ENCODE measurements at places on chromosomes 7 and 10.

GRCh38 chr7:134356421-134356936 lies 39.7 kb upstream of the SLC35B4 start:
- DNase-seq = no peak

- DNase-seq = no peak
Measured at GRCh38 chr7:42687211-42688055, 224.4 kb downstream of the C7orf25 start.

DNA sequence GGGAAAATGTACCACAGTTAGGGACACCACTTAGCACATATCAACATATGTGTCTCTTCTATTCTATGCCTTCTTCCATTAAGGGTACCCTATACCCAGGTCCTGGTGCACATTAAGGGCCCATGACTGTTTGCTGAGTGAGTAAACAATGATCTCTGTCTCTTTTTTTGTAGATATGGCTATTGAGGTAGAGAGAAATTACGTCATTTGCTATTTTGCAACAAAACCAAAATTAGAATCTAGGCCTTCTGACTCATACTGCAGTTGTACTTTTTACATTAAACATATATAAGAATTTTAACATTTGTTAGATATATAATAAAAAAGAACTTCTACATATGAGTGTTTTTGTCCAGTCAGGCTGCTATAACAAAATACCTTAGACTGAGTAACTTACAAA lies 683.2 kb upstream of the LRRN3 start:
- DNase-seq = no peak

- DNase-seq = no peak
Measured at GRCh38 chr10:58969576-58969975, 206.9 kb upstream of the PHYHIPL start.

GRCh38 chr7:51850126-51850525 lies 533.5 kb upstream of the COBL start:
- DNase-seq = no peak

GRCh38 chr10:62237966-62238365 lies 30.7 kb downstream of the RTKN2 start:
- DNase-seq = no peak

DNA sequence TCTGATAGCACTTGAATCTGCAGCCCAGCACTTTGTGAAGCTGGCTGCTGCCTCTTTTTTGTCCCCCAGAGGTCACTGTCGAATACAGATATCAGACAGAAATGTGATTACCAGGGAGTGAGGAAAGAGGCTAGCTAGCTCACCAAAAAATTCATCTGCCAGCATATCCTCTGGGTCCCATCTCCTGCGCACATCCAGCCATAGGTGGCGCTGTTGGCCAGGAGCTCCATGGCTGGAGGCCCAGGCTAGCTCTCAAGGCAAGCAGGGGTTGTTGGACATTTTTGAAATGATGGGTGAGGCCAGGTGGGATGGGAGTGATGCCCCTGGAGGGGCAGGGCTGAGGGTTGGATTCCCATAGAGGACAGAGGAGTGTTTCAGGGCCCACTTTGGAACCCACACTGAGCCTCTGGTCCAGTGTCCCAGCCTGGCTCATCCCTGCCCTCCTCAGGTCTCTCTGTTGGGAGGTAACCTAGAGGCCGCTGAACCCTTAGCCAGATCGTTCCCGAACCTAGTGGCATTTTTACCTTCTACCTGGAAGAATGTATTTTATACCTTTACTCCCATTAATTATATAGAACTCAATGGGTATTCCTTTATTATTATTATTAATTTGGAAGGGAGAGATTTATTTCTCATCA lies 14.8 kb downstream of the DPCD start:
- DNase-seq = no peak

DNA sequence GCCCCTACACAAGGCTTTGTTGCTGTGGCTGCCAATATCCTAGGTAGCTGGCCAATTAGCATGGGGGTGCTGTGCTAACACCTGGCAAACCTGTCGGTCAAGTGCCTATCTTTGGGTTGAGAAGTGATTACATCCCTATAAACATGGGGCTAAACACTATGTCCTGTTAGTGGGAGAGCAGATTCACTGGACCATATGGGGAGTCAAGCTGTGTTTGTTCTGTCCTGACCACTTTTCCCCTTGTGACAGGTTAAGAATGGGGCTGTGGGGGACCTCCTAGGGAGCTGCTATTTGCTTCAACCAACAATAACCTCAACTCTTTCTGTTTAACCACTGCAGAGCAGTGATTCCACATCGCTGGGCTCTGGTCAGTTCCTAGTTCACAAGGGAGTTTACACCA lies 151.5 kb upstream of the AOAH start:
- no peak for DNase-seq

- DNase-seq = no peak
Measured at GRCh38 chr10:75894761-75895160, 463.3 kb downstream of the LRMDA start.

GRCh38 chr7:102988631-102989560 lies 76.1 kb downstream of the LRRC17 start:
- no peak for DNase-seq

DNA sequence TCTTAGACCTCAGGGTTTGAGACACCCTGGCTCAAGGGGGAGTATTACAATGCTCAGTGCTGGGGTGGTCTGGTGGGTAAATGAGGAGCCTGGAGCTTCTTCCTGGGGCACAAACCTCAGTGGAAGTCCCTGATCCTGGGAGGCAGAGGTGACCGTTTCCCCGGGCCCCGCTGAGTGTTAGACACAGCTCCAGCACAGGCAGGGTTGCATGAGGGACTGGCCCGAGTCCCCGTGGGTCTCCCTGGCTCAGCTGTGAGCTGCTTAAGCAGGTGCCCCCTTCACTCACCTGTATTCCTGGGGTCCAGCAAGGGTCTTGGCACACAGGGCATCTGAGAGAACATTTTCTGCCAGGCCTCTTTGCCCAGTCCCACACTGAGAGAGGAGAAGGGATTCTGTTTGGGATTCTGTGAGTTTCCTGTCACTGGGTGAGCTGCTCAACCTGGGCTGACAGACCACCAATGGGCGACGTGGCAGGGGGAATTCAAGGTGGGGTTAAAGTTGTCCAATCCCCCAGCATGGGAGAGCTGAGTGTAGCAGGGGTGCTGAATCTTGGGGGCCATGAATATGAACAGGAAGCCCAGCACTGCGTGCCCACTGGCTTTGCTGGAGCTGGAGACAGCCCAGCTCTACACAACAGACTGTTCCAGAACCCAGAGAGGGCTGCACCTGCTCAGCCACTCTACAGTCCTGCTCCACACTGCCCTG lies 29.9 kb downstream of the DDIT4 start:
- DNase-seq = no peak

DNA sequence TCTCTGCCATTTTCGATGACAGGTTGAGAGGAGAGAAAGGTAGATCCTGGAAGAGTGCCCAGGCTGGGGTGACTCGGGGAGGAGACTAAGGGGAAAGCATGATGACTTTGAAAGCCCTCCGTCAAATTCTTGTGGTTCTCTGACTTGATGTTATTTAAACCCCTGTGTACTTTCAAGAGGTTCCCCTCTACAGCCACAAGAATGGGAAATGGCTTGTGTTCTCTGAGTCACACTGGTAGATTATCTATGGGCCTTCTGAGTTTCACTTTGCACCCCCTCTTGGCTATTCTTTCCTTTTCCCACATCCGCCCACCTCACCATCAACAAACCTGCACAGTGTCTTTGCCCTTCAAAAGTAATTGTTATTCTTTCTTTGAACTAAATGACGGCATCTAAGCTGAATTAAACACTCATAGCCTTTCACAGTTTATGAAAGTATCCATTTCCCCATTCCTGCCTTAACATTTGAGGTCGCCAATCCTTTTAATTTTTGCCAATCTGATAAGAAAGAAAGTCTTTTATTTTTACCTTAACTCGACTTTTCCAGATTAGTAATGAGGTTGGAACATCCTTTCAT lies 24.1 kb downstream of the PRF1 start:
- DNase-seq = no peak

GRCh38 chr10:76784076-76784475 lies 853.5 kb downstream of the KCNMA1 start:
- no peak for DNase-seq

GRCh38 chr7:130286881-130287280 lies 6.1 kb upstream of the CPA4 start:
- no peak for DNase-seq

- DNase-seq = no peak
Measured at GRCh38 chr7:47634273-47634672, 52.4 kb upstream of the TNS3 start.

- no peak for DNase-seq
Measured at GRCh38 chr7:5421714-5422395, 1.8 kb downstream of the TNRC18 start.

DNA sequence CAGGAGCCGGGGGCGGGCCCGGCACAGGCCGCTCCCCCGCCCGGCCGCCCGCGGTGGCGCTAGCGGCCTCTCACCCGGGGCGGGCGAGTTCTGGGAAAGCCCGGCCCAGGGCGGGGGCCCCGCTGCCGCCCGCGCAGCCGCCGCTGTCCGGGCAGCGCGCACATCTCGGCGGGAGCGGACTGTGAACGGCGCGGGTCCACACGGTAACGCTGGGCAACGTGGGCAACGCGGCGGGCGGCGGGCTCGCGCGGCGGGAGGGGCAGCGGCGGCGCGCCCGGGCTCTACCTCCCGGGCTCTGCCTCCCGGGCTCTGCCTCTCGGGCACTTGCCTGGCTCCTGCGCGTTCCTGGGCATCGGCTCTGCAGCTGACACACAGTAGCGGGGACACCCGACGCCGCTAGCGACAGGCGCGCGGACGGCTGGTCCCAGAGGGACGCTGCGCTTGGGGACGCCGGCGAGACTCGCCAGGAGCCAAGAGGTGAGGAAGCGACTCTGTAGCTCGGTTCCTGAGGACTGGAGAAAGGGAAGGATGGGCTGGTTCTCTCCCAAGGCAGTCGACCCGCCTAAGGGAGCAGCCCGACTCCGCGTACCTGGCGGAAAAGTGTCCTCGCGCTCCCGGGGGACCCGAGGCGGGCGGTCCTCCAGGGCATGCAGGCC lies at the start of gene PLCE1:
Gene PLCE1 (plus strand): TSS at position 150 of the 656 bp plus-strand sequence. CDS start 37,116 bp downstream, outside the sequence.
- DNase-seq = no peak

DNA sequence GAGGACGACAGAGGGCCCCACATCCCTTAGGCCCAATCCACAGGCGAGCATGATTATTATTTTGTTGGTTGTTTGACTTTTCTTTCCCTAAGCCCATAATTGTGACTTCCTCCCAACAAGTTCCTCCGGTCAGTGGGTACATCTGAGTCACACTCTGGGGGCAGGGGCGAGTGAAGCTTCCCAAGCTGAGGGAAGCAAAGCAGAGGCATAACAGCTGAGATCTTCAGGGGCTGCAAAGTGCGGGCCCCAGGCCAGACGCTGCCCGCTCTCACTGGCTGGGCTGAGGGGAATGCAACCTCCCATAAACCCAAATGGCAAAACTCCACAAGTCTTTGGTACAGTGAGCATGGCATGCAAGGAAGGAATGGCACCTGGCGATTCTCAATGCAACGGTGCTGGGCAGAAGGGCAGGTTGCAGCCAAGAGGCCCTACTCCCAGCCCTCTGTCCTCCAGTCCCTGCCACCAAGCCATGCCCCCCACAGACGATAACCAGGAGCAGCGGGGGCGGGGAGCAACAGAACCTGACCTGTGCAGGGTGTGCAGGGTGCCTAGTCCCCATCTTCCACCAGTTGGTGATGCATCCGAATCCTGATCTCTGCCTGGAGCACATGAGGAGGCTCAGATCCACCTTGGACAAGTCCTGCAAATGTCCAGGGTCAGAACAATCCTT lies 25.3 kb downstream of the TNS3 start:
- DNase-seq = no peak

DNA sequence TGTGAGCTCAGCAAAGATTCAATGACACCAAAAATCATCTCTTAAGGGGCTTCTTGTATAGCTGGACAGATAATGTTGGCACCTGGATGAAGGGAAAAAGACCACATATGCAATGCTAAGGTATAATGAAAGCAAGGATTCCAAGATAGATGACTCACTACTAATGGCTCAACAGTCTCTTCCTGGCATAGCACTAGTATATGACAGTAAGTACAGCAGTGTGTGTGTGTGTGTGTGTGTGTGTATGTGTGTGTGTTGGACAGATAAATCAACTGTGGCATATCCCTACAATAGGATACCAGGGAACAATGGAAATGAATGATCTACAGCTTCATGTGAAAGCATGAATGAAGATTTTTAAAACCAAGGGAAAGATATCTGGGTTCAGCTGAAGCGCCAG lies 257.1 kb downstream of the SFMBT2 start:
- DNase-seq = no peak

DNA sequence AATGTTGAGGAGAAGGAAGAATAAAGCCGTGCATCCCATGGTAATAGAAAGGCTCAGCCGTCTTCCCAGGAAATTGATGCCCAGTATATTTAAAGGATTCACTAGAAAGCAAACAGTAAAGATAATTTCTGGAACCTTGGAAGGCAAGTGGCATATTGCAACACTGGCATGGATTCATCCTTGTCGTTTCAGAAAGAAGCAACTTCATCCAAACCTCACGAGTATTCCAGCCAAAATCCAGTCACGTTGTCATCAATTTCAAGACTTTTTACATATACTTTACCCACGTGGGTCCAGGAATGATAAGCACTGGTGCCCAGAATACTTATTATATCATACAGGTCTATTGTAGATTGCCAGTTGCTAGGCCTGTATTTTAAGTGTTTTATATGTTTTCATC lies 73.8 kb downstream of the SVOPL start:
- DNase-seq = no peak

GRCh38 chr7:131550846-131551245 lies 5.6 kb downstream of the PODXL start:
- no peak for DNase-seq

- DNase-seq = no peak
Measured at GRCh38 chr7:107605218-107605815, 25.3 kb downstream of the BCAP29 start.

- no peak for DNase-seq
Measured at GRCh38 chr7:134473861-134474291, 15.0 kb upstream of the AKR1B1 start.

DNA sequence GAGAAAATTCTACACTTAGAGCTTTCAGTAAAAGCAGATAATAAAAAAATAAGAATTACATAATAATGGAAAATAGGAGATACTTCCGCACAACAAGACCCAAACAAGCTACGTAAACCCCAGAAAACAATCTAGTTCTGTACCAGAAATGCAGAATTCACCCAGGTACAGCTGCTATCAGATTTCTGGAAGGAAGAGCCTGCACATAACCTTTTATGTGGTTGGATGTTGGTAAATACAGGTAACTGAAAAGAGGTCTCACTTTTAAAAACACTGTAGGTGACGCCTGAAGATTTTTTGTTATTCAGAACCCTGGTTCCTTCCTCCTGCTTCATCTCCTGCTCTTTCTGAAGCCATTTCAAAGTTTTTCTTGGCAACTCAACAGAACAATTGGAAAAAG lies 29.9 kb downstream of the PANK1 start:
- no peak for DNase-seq

All from NCI-H1436 treated with DMSO at 0.1 percent for 48 hours (cell line).